ENCODE measurements at places on chromosomes 1 and 21. TPM values are rescaled to one million over a fixed set of nuclear protein-coding genes. Genes with fewer than 3 reads are reported as not detected.

- no peak for DNase-seq
These were observed 6.4 kb downstream of the CLCA2 start for GRCh38 chr1:86430376-86430775.

DNA sequence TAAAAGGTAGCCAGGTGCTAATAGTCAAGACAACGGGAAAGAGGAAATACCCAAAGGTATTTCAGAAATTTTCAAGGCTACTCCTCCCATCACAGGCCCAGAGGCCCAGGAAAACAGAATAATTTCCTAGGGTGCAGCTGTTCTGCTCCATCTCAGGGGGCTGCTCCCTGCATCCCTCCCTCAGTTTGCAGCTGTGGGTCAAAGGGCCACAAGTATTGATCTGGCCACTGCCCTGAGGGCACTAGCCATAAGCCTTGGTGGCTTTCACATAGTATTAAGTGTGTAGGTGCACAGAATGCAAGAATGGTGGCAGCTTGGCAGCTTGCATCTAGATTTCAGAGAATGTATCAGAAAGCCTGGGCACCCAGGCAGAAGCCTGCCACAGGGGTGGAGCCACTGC is 179.5 kb downstream of the TTLL7 start:
- DNase-seq: no peak

DNA sequence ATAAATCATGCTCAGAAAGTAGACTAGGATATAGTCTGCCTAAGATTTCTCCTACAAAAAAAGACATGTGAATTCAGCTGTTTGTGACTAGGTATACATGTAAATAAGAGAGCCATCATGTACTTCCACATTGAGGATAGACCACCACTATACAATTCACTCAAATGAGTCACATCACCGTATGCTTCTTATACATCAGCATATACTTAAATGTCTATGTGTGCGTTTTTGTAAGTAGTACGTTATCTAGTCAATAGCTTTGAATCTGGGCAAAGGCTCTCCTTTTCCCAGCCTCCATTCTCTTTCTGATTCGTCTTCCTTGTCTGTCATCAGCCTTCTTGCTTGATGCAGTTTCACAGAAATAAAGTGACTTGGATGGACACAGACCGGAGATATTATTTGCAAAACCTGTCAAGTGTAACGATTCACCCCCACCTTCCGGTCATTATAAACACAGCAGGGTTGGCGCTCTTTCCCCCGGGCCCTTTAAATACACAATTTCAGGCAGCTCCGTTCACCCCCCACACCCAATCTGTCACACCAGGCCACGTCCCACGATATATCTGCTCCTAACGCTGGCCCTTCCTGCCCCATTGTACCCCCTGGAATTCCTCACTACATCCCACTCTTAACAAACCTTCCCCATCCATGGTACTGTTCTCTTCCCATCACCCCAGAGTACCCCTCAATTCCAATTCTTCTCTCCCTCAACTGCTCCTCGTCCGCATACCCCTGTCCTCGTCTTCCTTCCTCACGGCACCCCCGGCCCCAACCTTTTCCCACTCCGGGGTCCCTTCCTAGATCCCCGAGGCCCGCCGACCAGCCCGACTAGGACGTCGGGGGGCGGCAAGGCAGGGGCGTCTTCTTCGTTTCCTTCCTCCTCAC is 636 bp downstream of the VAMP4 start:
- DNase-seq: peak; percentile 25

GRCh38 chr21:17514124-17514845 is 1.4 kb downstream of the CXADR start:
- no peak for DNase-seq

DNA sequence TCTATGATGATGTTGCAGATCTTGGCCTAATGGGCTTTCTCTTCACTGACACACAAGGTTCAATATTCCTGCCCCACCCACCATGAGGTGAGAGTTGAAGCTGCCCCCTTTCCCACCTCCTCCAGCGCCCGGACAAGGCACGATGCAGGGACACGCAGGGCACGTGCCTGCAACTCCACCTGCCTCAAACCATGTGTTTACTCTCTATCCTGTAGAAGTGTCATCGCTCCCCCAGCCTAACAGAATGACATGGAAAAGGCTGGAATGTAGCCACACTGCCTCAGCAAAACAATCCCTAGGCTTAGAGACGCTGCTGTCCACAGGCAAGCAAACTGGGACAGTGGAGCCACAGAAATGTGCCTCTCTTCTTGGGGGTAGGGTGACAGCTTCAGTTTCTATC is 92.9 kb upstream of the SOD1 start:
- no peak for DNase-seq

DNA sequence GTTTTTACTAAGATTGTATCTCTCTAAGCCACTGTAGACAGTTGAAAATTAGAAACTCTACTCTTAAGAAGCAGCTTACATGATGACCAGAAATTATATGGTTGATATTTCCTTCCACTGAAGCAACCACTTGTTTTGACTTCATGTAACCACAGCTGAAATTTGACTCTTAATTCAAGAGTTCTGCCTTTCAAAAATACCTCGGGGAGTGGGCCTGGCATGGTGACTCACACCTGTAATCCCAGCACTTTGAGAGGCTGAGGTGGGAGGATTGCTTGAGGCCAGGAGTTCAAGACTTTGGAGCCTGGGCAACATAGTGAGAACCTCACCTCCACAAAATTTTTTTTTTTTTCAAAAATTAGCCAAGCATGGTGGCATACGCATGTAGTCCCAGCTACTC is 4.3 kb downstream of the AMPD1 start:
- no peak for DNase-seq

DNA sequence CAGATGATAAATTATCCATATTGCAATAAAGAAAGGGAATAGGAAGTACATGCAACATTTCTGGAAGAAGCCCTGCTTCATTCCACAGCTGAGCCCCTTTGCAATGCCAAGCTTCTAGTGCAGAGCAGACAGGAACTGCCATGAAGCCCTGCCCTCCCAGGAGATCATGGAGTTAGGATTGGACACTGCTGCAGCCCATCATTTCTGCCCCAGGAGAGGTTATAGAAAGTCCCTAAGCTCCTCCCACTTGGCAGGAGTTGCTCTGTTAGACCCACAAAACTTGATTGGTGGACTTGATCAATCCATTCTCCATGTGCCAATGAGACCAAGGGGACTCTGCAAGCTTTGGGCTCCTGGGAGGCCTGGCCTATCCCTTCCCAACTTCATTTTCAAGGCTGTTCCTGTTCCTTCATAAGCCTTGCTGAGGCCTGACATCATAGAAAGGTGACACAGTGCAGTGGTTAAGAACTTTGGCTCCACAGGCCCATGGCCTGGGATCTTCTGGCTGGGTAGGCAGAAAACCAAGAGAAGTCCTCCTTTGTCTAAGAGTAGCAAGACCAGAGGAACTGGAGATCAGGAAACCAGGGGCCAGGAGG is 1.3 kb upstream of the LAPTM5 start:
- DNase-seq: no peak

DNA sequence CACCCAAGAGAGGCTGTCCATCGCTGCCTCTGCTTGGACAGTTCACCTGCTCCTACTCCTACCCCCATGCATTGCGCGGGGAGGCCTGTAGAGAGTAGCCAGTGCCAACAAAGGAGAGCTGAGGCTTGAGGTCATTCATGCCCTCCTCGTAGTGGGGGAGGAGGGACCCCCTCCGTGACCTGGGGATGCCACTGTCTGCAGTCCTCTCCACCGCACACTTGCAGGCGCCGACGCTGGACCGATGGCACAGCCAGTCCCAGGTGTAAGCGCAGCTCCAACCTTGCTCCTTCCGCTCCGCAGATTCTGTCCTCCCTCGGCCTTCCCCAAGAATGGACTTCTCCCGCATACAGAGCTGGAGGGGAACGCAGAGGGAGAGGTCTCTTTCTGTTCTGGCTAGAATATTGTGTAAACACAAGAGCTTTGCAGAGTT is 672 bp upstream of the PHLDA3 start:
- no peak for DNase-seq

GRCh38 chr1:55081905-55082296 is 42.6 kb downstream of the PCSK9 start:
- no peak for DNase-seq

- no peak for DNase-seq
These were observed 1.0 kb upstream of the TP73 start for GRCh38 chr1:3651026-3651929.

GRCh38 chr21:43622796-43623195 is 36.5 kb downstream of the HSF2BP start:
- no peak for DNase-seq

GRCh38 chr1:179200586-179200985 is 28.9 kb downstream of the ABL2 start:
- no peak for DNase-seq

DNA sequence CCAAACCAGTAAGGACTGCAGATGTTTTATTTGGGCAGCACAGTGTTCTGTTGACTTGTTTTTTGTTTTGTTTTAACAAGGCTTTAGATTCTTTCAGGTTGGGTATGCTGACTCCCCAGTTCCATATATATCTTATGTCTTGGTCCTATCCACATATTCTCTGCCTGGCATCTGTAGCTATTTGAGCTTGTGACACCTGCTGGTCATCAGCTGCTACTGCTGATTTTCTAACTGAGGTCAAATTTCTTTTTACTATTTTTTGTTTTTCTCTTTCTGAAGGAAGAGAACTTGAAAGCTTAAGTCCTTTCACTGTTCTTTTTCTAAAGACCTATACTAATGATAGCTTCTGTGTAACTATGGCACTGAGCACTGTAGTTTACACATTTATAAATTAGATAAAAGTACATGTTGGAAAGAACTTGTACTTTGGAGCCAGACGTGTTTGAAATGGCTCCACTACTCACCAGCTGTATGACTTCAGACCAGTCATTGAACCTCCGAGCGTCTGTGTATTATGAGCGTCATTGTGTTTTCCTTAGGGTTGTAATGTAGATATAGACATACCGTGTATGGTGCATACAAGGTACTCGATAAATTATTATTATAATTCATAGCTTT is 109.4 kb downstream of the NRDC start:
- no peak for DNase-seq

DNA sequence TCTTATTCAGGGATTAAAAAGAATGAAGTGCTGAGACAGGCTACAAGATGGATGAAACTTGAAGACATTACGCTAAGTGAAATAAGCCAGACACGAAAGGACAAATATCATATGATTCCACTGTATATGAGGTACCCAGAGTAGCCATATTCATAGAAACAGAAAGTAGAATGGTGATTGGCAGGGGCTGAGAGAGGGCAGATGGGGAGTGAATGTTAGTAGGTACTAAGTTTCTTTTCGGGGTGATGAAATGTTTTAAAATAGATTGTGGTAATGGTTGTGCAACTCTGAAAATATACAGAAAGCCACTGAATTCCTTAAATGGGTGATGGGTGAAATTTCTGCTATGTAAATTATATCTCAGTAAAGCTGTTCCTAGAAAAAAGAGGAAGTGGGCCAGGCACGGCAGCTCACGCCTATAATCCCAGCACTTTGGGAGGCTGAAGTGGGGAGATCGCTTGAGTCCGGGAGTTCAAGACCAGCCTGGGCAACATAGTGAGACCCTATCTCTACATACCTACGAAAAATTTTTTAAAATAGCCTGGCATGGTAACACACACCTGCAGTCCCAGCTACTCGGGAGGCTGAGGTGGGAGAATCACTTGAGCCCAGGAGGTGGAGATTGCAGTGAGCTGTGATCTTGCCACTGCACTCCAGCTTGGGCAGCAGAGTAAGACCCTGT is 15.9 kb downstream of the SLC27A3 start:
- DNase-seq: peak; percentile 65

GRCh38 chr1:47189844-47190508 is at the start of gene PDZK1IP1:
PDZK1IP1 (minus strand) TSS chr1:47190036; CDS start chr1:47189932, 104 bp downstream.
- DNase-seq: peak; percentile 89

DNA sequence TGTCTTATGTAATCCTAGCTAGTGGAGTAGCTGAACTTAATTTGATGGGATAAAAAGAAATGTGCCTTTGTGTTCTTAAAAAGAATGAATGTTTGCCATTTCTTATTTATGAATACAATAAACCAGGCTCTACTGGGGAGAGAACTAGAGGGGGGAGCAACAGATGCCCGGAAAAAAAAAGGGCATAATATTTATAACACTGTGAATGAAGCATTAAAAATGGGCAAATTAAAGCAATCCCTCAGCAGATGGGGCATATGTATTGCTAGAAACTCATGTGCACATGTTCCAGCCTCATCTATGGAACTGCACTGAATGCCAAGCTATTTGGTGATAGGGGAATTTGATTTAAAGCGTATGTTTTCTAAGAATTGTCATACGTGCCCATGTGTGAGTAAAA is 42.3 kb upstream of the KCNJ6 start:
- DNase-seq: no peak

GRCh38 chr1:29260531-29260930 is 24.2 kb downstream of the PTPRU start:
- DNase-seq: no peak

DNA sequence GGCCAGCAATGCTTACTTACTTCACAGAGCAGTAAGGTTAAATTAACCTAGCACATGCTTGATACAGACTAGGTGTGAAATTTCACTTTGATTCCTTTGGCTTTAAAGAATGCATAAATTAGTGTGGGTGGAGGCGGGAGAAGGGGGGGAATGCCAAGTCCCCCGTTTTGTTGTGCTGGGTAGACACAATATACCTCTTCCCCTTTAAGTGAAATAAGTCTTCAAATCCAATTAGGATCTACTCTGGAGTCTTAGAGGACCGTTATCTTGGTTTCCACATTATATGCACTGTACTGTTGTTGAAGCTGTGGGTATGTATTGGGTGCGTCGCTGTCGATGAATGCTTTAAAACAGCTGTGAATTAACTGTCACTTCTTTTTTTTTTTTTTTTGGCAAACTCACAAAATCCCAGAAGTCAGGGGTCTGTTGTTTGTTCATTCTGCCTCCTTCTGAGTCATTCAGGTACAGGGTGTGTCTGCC is 1.6 kb upstream of the S1PR1 start:
- no peak for DNase-seq

GRCh38 chr1:162476620-162477019 is 21.0 kb upstream of the UHMK1 start:
- DNase-seq: no peak

DNA sequence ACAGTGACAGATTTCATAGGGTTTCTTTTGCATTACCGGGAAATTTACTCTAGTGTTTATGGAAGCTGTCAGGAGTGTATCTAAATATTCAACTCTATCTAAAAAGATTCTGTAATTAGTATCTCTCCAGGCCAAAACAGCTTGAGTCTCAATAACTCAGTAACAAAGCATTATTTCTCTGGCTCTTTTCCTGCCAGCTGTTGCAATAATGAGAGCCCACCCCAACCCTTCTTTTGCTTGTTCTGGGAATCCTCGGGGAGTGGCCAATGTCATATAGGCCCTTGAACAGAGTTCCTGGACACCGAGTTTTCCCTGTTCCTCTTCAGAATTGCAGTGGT is 120.1 kb upstream of the SGIP1 start:
- no peak for DNase-seq

Gene ARHGAP30
- total RNA-seq: 5.0 TPM

Gene PALMD
- 72.0 TPM for total RNA-seq

Gene C1orf210
- total RNA-seq: not detected

Gene SHISA4
- total RNA-seq: 55.8 TPM

Gene CRP
- not detected for total RNA-seq

Gene ATXN7L2
- total RNA-seq: 2.0 TPM

Gene LCE1B
- not detected for total RNA-seq

Gene RGL1
- total RNA-seq: 18.1 TPM

Gene KLHDC8A
- 0.71 TPM for total RNA-seq

Gene OLIG2
- total RNA-seq: not detected

Gene HHIPL2
- 0.14 TPM for total RNA-seq

Gene VPS26C
- 40.7 TPM for total RNA-seq
